ENCODE measurements at places on chromosomes 7 and 10. TPM values are rescaled to one million over a fixed set of nuclear protein-coding genes. Genes with fewer than 3 reads are reported as not detected.

CCDC6 gene
- 8.3 TPM for polyA plus RNA-seq

JAKMIP3 gene
- polyA plus RNA-seq, result 0.91 TPM

MBL2 gene
- polyA plus RNA-seq, result not detected

FXYD4 gene
- not detected for polyA plus RNA-seq

ALOX5 gene
- polyA plus RNA-seq, result 5.6 TPM

WNT8B gene
- polyA plus RNA-seq, result not detected
